ENCODE measurements at places on chromosomes 2 and 18.

GRCh38 chr2:189163889-189164288 lies 15.7 kb downstream of the COL5A2 start:
- DNase-seq: no peak

DNA sequence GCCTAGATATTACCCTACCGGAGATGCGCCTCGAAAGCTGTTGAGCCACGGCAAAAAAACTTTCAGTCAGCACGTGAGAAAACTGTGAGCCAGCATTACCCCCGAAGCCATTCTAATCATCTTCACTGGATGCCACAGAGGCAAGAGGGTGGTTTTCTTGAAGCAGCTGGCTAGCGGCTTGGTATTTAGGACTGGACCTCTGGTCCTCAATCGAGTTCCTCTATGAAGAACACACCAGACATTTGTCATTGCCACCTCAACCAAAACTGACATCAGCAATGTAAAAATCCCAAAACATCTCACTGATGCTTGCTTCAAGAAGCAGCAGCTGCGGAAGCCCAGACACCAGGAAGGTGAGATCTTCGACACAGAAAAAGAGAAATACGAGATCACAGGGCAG lies 52.8 kb upstream of the SLC66A3 start:
- DNase-seq: no peak

DNA sequence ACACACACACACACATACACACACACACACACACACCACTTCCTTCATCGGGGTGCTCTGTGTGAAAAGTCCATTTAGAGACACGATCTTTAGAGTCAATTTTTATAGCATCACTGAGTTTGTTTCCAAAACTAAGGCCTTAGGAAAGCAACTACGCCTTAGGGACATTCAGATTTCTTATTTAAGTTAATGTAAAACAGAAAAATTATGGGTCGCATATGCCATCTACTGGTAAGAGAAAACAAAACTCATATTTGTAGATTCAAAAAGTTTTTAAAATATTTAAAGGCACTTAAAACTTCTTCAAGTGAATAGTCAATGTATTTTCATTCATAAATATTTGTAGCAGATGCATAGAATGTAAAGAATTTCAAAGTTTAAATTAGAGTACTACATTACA lies 166.2 kb downstream of the ATAD2B start:
- DNase-seq: no peak

- no peak for DNase-seq
Observed at GRCh38 chr2:157329524-157329923, 3.9 kb upstream of the ERMN start.

DNA sequence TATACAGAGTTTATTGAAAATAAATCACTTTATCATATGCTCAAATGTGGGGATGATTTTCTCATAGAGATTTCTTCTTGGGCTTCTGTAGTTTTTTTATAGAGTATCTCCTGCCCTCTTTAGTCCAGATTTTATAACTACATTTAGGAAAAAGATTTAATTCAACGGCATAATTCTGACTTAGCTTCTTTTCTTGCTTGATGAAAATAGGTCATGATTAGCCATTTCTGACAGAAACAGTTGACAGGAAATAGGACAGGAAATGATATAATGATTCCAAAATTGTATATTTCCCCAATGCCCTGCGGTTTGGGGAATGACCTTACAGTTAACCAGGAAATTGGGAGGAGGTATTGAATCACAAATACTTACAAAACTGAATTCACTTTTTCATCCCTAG lies 1531.9 kb upstream of the ACVR2A start:
- DNase-seq: no peak

DNA sequence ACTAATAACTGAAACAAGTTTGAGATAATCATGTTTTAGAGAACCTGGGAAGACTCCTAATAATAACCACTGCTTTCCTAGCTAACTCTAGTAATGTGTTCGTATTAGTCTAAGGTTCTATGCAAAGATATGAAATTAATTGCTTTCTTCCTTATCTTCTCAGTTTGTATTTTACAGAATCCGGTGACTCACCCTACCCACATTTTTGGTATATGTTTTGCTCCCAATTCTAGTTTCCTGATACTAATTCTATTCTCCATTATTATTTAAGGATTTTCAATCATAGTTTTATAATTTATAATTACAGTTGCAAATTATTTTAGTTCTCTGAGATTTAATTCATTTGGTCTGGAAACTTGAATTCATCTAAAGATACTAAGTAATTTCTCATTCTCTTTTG lies 394.6 kb upstream of the SETBP1 start:
- DNase-seq: no peak

- no peak for DNase-seq
Observed at GRCh38 chr18:75607701-75608100, 180.2 kb upstream of the SMIM21 start.

DNA sequence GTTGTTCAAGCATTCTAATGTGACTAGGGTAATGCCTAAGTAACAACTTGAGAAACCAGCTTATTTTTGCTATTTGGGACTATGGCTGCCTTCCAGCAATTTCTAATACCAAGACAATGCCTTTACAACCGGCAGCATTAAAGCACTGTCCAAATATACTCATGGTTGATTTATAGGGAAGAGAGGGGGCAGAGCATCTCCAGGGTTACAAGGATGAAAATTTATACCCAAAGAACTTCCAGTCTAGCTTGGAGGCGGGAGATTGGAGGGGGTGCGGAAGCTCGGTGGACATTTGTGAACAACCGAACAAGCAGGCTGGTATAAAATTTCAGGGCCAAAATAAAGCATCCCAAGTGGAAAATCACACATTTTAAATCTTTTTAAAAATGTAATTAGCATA lies 294.9 kb upstream of the STON1 start:
- DNase-seq: no peak

DNA sequence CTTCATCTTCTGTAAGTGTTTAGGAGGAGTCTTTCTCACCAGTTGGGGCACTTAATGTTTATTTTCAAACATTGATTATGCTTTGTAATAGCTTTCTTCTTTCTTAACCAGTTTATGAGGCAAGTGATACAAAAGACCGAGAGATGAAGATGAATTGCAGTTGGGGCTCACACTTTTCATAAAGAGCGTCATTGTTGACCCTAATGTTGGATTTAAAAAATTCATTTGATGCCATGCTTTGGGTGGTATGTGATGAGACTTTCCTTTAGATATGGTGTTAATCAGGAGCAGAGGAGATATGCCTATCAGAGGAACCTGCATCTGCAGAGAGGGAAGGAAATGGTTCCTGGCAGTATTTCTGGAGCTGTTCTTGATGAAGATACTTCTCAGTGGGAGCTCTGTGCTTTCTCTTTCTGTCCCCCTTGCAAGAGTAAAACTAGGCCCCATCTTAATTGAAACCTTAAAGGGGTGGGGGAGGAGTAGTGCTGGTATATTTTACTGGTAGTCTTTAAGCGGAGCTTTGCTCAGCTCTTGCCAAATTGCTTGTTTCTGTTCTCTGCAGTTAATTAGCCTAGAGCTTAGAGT lies 2.3 kb downstream of the EML4 start:
- no peak for DNase-seq

- DNase-seq: no peak
Observed at GRCh38 chr2:174121175-174121574, 127.2 kb downstream of the OLA1 start.

GRCh38 chr18:60543646-60544045 lies 171.1 kb upstream of the MC4R start:
- no peak for DNase-seq

DNA sequence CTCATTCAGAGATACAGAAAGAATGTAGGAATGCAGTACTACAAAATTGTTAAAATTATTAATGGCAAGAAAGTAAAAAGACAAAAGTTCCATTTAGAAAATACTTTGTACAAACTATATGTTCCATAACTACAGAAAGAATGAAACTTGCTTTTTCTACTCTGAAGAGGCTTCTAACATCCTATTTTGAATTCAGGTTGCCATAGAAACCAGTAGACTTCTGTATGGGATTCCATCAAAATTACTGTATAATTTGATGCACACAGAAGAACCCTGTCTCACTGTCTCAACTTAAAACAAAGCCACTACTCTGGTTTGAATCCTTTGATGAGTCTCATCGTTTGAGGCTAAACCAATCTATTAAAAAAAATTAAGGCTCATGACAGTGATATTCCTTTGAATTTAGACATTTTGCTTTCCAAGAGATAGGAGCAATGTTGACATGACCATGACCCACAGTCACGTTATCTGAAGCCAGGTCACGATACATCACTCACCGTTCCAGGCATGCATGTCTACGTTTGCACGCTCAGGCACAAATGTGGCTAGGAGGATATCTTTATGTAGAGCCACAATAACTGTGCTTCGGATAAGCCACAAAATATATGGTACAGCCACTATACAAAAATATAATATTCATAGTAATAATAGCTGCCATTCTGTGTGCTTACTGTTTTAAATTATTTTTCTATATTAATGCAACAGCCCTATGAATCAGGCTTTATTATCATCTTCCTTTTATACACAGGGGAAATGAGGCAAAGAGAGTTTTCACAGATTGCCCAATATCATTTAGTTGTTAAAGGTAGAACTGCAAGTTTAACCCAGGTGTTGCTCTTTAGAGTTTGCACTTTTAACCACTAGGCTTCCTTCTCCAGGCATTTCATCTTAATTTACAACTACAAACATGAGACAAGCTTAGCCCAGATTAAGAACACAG lies 82.4 kb downstream of the CACNB4 start:
- DNase-seq: no peak

DNA sequence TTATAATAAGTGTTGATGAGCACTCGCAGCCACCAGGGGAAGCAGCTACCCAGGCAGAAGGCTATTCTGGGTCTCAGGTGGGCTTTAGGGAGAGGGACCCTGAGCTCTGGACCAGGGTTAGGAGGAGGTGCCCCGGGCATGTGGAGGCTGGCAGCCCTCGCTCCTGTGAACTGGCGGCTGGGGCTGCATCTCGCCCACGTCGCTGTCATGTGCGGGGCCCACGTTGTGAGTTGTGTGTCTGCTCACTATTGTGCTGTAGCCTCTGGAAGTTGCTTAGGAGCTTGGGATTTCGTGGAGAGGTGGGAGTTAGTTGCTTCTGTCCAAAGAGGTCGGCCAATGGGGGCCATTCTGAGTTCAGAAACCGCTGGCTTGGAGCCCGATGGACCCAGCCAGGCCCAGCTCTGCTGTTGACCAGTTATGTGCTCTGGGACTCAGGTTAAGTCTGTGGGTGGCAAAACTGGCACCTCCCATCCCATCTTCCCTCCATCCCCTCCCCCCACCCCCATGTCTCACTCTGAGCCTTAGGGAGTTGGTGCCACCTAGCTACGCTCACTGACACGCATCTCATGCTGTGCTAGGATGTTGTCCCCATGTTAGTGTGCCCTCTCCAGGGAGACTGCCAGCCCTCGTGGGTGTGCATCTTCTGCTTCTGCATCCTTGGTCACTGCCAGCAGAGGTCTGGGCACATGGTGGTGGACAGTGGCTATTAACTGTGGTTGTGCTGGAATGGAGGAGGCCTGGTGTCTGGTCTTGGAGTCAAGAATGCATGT lies 18.5 kb downstream of the RRM2 start:
- DNase-seq: no peak

DNA sequence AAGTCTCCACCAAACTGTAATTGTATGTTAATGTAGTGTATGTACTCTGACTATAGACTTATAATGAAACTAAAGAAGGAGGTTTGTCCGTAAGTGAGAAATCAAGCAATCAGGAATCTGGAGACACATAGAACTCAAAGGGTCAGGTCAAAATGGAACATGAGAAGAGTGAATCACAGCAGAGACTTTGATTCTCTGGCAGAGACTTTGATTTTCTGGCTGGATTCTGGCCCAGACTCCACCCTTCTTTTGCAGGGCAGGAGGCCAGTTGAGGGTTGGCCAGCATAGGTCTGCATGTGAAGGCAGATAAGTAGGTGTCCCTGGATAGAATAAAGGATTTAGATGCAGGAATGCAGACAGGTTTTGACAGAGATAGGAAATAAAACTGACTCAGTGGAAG lies 11.0 kb upstream of the NCKAP5 start:
- DNase-seq: no peak

- DNase-seq: no peak
Observed at GRCh38 chr2:36294316-36294721, 61.3 kb upstream of the CRIM1 start.

DNA sequence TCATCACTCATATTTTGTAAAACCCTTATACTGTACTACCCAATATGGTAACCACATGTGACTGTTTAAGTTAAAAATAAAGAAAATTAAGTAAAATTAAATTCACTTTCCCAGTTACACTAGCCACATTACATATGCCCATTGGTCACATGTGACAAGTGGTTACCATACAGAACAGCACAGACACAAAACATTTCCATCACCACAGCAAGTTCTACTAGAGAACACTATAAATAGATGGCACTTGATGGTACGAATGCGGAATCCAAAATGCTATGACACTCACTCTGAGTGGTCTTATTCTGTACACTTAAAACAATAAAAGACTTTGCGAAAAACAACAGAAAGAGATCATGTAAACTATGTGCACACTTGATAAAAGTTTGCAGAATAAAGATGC lies 202.2 kb downstream of the PDE1A start:
- no peak for DNase-seq

DNA sequence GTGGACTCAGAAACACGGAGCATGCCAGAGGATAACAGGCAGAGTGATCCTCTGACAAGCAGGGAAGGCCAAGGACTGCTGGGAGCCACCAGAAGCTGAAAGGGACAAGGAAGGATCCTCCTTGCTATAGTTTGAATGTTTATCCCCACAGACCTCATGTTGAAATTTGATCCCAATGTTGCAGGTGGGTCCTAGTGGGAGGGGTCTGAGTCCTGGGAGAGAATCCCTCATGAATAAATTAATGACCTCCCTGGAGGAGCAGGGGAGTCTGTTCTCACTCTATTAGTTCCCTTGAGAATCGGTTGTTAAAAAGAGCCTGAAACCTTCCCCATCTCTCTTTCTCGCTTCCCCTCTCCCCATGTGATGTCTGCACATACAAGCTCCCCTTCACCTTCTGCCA lies 124.4 kb downstream of the FBXO15 start:
- no peak for DNase-seq

- DNase-seq: no peak
Observed at GRCh38 chr2:83579507-83579906, 879.6 kb downstream of the SUCLG1 start.

DNA sequence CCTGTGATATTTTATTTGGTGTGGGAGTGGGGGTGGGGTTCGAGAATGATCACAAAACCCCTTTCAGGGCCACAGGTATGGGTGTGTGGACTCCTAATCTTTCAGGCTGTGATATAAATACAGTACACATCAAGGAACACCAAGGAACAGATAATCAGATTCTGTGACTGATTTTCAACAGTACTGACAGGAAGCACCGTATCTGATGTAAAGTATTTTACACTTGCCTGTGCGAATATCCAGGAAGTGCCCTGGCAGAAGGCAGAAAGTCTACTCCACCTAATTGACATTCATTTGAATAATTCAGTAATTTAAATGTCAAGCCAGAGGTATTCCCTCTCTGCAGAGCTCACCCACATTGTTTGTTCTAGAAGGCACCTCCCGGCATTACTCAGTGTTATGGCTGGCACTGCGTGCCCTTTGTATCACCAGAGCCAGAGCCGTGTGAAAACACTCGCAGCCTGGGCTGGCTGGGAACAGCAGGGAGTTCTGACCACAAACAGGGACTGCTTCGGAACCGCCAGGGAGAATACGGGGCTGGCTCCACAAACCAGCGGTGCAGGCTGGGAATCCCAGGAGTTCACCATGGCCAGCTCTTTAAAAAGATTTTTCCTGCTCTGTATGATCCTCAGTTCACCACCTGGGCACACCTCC lies 91.8 kb downstream of the ACVR1 start:
- no peak for DNase-seq

All from CD8-positive, alpha-beta memory T cell (primary cell).